ENCODE measurements at places on chromosomes 1 and 21. TPM values are rescaled to one million over a fixed set of nuclear protein-coding genes. Genes with fewer than 3 reads are reported as not detected.

FNBP1L gene
- total RNA-seq: 29.9 TPM

RXFP4 gene
- total RNA-seq: 0.30 TPM

CFHR5 gene
- not detected for total RNA-seq

CHRM3 gene
- total RNA-seq: 2.8 TPM

MFAP2 gene
- total RNA-seq: 34.6 TPM

IRF6 gene
- 0.59 TPM for total RNA-seq

DYNLT4 gene
- not detected for total RNA-seq

CFAP57 gene
- total RNA-seq: 0.09 TPM
